OCI-LY7 (cell line): ENCODE measurements at places on chromosomes 3 and 15.
A peak's percentile ranks its signal among the peaks of the same experiment; 100 is the strongest.

- DNase-seq = no peak
Observed at GRCh38 chr3:31294430-31295149, 238.1 kb upstream of the STT3B start.

DNA sequence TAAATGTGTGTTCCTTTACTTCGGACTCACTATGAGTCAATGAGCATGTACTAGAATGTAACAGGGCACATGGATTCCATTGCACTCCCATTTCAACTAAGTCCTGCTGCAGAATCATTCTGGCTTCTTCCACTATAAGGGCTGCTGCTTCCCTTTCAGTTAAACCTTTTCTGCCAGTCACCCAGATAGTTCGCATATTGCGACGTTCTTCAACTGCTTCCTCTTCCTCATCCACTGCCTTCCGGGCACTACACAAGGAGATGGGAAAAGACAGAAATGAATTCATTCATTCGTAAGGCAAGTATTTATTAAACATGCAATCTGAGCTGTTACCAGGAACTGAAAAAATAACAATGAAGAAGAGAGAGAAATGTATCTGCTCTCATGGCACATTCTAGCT, 55.6 kb downstream of the POLQ start:
- DNase-seq = no peak

DNA sequence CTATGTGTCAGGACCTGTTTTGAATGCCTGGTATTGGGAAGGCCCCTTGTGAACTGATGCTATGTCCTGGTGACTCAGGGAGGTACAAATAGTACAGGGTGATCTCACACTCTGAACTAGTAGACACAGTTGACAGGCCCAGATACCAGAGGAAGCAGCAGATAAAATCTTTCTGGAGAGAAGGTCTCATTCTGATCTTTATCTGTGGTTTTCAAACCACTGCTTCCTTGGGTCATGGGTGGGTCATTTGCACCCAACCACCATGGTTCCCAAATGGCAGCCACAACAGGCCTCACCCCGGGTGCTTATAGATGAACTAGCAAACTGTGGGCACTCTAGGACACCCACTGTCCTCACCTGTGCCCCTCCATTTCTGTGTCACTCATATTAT, 43.4 kb downstream of the PXYLP1 start:
- DNase-seq = no peak

DNA sequence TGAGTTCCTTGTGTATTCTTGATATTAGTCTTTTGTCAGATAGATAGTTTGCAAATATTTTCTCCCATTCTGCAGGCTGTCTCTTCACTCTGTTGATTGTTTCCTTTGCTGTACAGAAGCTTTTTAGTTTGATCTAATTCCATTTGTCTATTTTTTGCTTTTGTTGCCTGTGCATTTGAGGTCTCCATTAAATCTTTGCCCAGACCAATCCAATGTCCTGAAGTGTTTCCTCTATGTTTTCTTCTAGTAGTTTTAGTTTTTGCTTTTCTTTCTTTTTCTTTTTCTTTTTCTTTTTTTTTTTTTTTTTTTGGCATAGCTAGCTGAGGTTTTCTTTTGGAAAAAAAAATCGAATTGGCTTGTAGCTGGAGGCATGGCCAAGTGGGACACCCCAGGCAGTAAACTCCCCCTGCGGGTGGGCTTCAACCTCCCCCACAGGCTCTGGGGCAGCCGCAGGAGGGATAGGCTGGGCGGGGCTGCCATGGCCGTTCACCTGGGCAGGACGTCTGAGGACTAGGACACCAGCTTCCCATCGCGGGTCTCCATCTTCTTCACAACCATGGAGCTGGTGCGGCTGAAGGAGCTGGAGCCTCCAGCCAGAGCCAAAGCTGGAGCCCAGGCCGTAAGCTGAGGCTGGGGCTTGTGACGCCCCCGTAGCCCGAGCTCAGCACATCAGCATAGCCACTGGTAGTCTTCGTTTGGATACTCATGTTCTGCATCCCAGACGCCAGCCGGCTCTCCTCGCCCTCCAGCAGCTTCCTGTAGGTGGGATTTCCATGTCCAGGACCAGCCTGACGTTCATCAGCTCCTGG, 16.2 kb upstream of the PSTPIP1 start:
- no peak for DNase-seq

GRCh38 chr3:187491371-187491770, 123.2 kb downstream of the RTP4 start:
- DNase-seq = no peak

DNA sequence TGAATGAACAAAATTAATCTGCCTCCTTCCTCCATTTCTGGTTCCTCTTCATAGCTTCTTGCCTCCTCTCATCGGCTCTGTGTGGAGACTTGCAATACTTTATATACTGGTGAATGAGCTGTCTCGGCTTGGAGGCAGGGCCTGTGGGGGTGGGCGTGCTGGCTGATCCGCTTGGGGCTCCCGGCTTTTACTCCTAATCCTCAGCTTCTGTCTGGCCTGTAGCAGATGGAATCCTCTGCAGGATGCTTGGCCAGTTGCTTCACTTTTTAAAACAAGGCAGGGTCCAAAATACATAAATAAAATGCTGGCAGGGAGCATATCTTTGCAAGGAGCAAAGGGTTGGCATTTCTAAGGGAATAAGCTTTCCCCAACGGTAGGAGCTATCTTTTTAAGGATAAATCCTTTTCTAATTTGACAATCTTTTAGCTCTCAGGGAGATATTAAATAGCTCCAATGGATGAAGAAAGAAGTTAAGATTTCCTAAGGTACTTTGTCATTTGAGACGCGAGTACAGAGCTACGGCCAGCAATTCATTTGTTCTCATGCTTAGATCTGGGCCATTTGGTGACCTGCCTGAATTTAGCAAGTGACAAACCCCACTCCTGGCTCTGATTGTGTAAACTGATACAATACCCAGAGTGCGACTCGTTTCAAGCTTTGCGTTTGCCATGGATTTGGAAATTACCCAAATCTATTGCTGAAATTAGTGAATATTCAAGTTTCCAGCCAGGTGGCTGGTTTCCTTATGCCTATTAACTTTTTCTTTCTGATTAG, 18.9 kb downstream of the SV2B start:
- DNase-seq = no peak

GRCh38 chr3:186362988-186363387, 954 bp upstream of the DGKG start:
- no peak for DNase-seq

GRCh38 chr15:81291916-81292522, 31.9 kb downstream of the STARD5 start:
- DNase-seq = peak; percentile 56

DNA sequence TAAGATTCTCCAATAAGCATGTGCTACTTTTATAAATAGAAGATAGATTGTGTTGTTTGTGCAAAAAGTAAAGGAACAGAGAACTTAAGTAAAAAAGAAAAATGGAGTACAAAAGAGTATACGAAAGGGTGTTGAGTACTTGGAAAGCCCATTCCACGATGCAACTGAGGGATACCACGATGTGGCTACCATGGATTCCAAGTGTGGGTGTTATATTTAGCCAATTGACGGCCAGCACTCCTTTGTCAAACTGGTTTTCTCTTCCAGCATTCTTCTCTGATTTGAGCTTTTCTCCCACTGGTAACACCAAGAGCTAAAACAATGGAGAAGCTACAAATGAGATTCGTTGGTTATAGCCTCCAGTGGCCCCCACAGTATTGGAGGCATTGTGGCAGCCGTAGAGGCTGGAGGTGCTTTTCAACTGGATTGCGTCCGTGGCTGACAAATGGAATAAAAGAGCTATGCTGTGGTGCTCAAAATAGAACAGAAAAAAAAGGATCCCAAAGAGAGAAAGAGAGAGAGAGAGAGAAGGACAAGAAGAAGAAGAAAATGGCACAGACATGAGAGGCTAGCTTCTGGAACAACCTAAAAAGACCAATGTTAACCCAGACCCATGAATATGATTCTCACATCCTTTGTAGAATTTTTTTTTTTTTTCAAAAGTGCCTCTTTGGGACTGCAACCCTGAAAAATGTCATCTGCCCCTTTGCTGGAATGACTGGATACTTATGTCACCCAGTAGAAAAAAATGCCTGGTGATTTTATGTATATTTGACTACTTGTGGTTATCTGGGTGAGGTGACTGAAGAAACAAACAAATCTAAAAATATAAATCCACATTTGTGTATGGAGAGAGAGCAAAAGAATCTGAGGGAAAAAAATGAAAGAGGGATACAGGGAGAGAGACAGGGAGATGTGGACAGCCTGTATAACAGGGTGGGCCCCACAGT, 345.1 kb downstream of the RORA start:
- no peak for DNase-seq

DNA sequence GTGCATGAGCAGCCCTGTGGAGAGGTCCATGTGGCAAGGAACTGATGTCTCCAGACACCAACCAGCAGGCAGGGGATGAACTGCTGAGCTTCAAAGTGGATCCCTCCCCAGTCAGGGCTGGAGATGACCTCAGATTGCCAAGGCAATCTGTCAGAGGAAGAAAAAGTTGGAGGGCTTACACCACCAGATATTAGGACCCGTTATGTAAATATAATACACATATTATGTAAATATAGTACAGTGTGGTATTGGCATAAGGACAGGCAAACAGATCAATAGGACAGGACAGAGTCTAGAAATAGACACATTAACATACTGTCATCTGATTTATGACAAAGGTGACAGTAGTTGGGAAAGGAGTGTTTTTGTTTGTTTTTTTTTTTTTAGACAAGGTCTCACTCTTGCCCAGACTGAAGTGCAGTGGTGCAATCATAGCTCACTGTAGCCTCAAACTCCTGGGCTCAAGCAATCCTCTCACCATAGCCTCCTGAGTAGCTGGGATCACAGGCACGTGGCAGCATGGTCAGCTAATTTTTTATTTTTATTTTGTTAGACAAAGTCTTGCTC, 18.0 kb upstream of the RAB7A start:
- DNase-seq = no peak

- DNase-seq = no peak
Observed at GRCh38 chr15:58865425-58865880, 68.0 kb downstream of the SLTM start.

DNA sequence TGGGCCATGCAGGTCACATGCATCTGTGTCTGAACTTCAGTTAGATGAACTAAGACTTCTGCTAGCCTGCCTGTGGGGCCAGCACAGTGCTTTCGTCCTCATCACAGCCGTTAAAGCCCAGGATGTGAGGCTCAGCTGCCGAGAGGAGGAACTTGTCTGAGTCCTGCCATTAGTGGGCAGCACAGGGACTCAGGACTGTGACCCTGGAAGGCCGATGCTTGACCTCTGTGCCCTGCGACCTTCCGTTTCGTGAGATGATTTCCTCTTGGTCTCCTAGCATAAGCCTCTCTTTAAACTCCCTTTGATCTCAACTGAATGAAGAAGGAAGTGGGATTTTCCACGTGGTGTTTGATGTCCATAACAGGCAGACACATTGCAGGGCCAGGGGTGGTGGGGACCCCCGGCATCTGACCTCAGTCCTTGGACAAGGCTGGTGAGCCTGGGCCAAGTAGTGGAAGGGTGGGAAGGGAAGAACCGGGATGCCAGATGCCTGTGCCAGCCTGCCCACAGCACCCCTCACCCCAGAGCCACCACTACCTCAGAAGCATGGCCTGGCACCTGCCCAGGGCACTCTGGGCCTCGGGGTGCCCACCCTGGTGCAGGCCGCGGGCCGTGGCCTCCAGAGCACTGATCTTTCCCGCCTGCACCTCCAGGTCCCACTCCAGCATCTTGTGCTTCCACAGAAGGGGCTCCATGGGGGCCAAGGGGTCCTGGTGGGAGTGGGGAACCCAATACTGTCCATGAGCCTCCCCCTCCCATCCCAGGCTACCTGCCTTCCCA, 21.6 kb downstream of the PLA2G4B start:
- peak; percentile 47 for DNase-seq

DNA sequence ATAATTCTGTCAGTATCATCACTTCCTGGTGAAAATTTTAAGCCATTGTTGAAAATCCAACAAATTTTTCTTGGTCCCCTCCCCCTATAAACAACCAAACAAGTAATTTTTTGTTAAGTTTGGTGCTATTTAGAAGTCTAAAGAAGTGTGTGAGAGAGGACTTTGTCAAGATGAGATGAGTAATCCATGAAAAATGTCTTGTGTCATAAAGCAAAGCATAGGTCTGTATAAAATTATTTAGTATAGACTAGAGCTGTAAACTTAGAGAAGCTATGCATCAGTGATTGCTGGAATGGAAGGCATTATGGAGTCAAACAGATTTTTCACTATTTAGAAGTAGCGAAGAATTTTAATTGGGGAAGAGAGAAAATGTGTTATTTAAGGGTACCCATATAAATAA, 31.4 kb downstream of the MAPK6 start:
- DNase-seq = no peak

GRCh38 chr15:58154769-58155168, 16.6 kb downstream of the AQP9 start:
- no peak for DNase-seq

DNA sequence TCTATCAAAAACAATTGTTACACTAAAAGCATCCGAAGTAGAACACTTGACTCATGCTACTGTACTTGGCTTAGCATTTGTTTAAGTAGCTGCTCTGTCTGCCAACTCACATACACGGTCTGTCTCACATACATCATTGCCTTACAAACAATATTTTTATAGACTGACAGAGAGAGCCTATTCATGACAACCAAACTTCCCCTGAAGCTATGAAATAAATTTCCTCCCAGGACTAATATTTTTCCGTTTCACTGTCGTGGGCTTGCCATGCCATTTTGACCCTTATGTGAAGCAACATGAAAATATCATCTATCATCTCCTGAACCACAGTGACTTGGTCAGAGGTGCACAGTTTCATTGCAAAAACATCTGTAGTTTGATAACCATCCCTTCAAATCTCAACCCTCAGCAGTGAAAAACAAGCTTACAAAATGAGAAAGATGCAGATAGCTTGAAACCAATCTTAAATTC, 66.5 kb upstream of the PYGO1 start:
- no peak for DNase-seq

GRCh38 chr15:85619992-85620689, 174.6 kb downstream of the KLHL25 start:
- DNase-seq = no peak

DNA sequence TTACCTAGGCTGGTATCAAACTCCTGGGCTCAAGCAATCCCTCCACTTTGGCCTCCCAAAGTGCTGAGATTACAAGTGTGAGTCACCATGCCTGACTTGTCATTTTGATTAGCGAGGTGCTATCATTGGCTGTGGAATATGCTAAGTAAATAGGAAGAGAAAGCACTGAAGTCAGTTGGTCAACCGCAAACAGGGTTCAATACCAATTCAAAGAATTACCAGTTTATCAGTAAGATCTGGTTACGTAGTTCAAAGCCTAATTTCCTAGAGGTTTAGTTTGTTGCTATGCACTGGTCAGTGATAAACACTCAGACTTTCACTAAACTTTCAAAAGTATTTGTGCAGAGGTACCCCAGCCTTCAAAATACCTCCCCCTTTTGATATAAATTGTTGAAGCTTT, 29.5 kb downstream of the GLB1 start:
- DNase-seq = no peak
